ENCODE measurements at places on chromosomes 1 and 21.

DNA sequence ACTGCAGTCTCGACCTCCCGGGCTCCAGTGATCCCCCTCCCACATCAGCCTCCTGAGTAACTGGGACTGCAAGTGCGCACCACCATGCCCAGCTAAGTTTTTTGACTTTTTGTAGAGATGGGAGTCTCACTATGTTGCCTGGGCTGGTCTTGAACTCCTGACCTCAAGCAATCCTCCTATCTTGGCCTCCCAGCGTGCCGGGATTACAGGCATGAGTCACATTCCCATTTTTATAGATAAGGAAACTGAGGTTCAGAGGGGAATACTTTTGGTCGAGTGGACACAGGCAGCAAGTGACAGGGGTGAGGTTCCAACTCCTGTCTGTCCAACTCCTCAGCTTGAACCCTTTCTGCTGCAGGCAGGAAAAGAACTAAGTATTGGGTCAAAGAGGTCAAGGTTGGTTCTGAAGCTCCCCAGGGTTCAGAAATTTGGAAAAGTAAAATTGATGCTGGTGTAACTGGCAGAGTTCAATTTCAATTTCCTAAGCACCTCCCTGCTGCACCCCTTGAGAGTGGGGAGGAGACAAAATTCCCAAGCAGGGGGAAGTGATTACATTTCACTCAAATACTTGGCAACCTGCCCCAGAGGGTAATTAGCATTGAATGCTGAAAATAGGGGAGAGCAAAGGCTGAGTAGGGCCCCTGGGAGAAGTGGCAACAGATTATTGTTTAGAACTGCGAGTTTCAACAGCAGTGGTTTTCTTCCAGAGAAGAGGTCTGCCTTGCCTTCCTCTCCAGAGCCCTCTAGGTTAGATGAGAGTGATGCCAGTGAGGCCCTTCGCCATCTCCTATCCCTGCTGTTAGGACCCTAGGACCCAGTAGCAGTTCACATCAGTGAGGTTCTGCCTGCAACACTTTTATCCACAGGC is 17.5 kb upstream of the ALPL start:
- peak; percentile 26 for DNase-seq

GRCh38 chr1:168396940-168397684 is 116.4 kb downstream of the TBX19 start:
- DNase-seq = no peak

- DNase-seq = no peak
Measured at GRCh38 chr1:155079487-155080311, 1.1 kb downstream of the EFNA3 start.

- DNase-seq = no peak
Measured at GRCh38 chr21:32538147-32538792, 47.1 kb downstream of the TCP10L start.

DNA sequence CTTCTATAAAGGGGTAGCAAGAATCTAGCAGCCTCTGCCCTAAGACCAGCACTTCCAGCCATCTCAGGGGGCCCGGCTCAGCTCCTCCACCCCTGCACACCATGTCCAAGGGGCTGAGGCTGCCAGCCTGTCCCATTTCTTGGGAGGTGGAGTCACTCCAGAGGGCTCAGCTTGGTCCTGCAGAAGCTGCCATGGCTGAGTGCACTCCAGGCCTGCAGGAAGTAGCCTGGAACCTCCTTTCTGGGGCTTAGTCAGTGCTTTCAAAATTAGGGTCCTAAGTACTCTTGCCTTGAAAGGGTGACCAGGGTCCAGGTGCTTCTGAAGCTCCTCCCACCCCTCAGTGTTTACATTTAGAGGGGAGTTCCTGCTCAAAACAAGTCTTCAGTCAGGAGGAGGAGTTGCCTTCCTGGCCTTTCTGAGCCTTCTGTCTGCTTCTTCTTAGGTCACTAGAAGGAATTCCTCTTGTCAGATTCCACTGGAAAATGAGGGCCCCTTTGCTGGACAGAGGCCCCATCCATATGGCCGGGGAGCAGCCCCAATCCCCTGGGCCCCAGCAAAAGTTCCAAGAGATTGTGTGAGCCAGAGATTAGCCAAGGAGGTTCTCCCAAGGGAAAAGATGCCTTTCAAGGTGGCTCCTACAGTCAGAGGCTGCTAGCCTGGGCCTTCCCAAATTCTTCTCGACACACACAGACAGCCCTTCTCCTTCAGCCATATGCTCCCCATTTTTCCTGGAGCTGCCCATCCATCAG is 128.1 kb upstream of the VAMP3 start:
- DNase-seq = no peak

- DNase-seq = no peak
Measured at GRCh38 chr1:236247286-236247685, 34.5 kb downstream of the ERO1B start.

DNA sequence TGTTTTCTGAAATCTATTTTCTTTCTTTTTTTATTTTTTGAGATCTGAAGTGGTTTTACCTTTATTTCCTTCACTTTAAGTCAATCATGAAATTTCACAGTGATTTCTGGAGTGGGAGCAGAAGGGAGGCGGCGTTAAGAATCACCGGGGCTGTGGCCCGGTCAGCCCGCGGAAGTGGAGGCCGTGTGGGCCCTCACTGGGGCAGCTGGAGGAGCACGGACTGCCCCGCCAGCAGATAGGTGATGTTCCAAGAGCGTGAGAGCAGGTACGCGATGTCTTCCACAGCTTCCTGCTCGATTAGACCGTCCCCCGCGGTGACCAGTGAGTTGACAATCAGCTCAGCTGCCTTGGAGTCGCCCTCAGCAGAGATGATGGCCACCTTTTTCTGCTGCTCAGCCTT is 10.6 kb upstream of the TP53BP2 start:
- no peak for DNase-seq

DNA sequence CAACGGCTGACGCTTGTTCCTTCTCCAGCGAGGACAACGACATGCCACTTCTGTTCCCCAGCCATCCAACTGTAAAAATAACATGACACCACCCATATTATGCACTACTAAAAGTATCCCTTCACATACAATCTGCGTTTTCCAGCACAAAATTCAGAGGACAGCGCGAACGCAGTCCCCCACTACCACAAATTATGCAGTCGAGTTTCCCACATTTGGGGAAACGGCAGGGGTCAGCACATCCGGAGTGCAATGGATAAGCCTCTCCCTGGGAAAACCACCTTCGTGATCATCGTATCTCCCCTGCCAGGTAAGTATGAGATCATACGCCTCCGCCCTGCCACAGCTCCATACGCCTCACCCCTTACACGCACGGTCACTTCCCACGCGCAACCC is 120.9 kb downstream of the PPIAL4G start:
- DNase-seq = no peak

DNA sequence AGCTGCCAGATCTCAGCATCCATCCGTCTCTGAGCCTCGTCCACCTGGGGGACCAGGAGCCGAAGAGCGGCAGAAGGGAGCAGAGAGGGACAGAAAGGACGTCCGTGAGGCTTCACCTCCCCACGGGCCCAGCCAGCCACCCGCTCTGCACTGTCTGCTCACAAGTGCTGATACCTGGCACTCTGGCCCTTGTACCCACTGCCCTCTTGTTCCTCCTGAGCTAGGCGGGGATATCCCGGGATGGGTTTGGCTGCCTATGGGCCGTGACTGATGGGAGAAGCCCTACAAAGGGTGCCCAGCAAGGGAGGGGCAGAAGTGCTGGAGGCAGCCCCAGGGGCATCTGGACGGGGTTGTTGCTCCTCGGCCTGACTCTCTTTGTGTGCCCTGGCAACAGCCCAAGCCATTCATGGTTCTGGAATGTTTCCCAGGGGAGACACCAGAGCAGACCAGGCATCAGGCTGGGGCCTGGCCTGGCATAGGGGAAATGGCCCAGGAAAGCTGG is 57.6 kb downstream of the LDLRAD2 start:
- DNase-seq = peak; percentile 56

DNA sequence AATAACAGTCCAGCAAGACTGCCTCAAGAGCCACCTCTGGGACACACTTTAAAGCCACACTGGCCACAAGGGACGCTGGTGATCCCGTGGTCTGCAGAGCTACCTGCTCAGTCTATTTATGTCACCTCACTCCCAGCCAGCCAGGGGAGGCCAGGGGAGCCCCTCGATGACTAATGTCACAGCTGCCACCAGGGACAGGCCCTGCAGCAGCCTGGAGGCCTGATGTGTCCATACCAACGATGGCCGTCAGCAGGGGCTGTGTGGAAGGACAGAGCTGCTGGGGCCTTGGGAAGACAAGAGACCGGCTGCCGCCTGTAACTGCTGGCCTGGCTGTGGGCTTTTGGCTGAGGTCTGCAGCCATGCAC is 71.0 kb downstream of the SIK1 start:
- DNase-seq = no peak

DNA sequence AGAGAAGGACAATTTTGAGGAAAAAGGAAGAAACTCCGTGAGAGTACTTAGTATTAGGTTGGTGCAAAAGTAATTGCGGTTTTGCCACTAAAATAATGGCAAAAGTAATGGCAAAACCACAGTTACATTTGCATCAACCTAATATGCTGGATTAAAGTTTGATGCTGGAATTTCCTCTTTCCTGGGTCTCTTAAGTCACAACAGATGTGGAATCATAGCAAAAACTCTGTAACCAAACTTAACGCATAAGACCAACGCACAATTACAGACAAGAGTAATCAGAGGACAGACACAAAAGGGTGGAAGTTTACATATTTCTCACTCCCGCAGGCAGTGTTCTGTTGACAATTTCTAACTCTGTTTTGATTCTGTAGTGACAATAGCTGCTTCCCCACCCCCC is 182.4 kb downstream of the BACH1 start:
- DNase-seq = no peak

GRCh38 chr1:183096894-183097293 is 73.7 kb downstream of the LAMC1 start:
- no peak for DNase-seq

- DNase-seq = no peak
Measured at GRCh38 chr1:19893687-19894086, 11.5 kb downstream of the OTUD3 start.

DNA sequence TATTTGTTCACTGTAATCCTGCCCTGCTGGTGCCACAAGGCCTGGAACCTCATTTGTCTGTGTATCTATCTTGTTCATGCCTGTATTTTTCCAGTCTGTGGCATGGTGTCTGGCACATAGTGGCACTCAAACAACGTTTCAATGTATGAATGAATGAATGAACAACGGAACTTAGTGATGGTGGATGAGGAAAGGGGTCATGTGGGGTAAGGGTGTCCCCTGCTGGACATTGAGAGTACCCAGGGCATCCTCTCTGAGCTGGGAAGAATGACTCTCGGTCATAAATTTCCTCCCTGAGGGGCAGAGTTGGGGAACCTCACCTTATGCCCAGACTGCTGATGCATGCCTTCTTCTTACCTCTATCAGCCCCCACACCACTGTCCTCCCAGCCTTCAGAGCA is 18.9 kb upstream of the ZNF683 start:
- no peak for DNase-seq

- peak; percentile 57 for DNase-seq
Measured at GRCh38 chr1:89085781-89086180, 20.8 kb upstream of the GBP1 start.

DNA sequence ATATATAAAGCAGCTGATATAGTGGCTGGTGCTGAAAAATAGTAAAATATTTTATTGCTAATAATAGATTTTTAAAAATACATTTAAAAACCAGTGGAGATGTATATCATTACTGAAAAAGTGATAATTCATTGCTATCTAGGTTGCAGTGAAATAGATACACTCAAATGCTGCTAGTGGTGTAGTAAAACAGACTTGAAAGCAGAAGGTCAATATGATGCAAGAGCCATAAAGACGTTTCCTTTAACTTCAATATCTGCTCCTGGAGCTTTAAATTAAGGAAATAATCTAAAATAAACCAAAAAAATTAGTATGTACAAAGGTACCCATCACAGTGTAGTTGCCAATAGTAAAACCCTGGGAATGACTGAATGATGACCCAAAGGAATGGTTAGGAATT is 26.2 kb downstream of the RHEX start:
- no peak for DNase-seq

- no peak for DNase-seq
Measured at GRCh38 chr21:42209801-42210479, 9.0 kb upstream of the ABCG1 start.

DNA sequence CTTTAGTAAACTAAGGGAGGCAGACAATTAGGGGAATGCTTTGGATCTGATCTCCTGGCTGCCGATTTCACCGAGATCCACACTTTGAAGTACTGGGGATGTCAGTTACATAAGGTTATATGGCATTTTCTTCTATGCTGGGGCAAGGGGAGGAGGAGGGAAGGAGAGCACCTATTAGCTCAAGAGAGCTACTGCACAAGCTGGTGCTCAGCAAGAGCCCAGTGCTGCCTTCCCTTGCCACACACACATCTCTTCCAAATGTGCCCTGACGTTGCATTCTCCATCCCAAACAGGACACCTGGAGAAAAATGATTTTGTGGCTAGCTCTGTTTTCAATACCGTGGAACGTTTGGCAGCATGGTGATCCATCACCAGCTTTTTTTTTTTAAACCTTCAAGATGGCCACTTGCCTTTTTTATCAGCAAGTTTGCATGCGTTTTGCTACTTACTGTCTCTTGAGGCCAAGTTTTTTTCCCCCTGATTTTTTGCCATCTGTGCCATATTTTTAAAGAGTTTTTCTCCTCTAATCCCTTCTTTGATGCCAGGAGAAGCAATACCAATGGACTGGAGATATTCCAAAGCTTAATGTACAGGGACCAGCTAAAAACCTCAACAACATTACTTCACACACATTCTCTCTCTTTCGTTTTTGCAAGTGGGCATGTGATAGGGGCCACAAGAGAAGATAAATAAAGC is 66.6 kb downstream of the PAPPA2 start:
- no peak for DNase-seq

GRCh38 chr1:186429017-186429416 is 31.9 kb downstream of the PDC start:
- DNase-seq = no peak

- DNase-seq = peak; percentile 68
Measured at GRCh38 chr1:68954841-68955240, 458.0 kb upstream of the DEPDC1 start.

- no peak for DNase-seq
Measured at GRCh38 chr21:35106246-35106835, 57.2 kb upstream of the RUNX1 start.

GRCh38 chr1:39683591-39684312 is 7.5 kb downstream of the HPCAL4 start:
- DNase-seq = no peak

DNA sequence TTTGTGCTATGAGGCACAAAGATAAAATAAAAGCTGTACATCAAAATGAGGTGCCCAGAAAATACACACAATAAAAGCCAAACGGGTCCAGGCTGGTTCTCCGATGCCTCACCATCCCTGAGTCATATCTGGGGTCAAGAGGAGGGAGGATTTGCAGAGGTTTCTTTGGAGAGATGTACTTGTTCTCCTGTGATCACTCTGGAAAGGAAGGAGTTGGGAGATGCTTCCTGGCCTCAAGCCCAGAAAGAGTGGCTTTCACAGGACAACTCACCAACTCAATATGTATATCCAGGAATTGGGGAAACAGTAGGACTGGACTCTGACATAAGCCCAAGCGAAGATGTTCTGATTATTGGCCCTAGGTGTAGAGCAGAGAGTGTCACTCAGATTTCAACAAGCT is 51.9 kb downstream of the DIPK1A start:
- peak; percentile 14 for DNase-seq

Measured in NCI-H2029 (cell line).